ENCODE measurements at places on chromosomes 12 and 14.

DNA sequence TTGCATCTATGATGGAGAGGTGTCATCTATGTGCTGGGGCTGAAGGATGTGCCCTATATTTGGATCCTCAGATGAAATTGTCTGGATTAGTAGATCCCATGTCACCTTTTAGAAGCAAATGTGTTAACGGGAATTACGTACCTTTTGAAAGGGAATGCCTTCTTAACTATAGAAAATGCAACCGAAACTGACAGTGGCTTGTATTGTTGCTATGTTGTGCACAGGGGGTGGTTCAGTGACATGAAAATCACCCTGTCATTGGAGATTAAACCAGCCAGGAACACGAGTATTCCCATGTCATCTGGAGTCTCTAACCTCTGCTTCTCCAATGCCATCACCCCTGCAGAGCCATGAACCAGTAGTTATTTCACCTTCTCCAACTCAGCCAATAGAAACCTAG lies 110.2 kb downstream of the METTL25 start:
- DNase-seq, result no peak

- DNase-seq, result no peak
Observed at GRCh38 chr12:115818973-115819372, 458.5 kb downstream of the MED13L start.

GRCh38 chr12:91574975-91575374 lies 392.4 kb upstream of the DCN start:
- no peak for DNase-seq

DNA sequence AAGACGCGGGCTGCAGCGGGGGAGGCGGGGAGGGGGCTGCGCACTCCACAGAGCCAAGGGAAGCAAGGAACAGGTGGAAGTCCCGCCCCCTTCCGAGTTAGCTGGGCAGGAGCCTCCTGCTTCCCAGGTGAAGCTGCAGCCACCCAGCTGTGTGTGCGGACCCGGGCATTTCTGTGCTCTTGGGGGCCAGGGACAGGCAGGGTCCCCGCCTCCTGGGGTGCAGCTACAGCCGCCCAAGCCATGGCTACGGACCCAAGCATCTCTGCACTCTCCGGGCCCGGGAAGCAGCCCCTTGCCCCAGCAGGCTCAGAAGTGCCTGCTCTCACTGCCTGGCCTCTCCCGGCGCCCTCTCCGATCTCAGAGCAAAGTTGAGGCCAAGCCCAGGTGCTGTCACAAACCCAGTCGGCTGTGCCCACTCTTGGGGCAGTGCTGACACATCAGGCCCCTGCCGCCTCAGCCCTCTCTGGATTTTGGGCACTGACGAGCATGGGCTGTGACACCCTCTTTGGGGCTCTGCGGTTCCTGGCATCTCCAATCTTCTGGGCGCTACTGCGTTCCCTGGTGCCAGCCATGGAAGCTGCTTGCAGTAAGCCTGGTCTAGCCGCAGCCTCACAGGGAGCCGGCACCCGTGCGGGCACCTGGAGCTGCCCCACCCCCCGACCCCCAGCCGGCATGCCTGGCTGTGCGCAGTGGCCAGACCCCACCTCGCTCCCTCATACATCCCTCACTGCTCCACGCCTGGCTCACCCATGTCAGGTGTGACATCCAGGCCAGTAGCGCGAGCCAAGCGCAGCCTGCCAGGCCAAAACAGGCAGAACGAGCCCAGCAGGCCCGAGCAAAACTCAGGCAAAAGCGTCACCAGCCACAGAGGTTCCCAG lies 8.5 kb upstream of the MGAT4C start:
- DNase-seq, result no peak

DNA sequence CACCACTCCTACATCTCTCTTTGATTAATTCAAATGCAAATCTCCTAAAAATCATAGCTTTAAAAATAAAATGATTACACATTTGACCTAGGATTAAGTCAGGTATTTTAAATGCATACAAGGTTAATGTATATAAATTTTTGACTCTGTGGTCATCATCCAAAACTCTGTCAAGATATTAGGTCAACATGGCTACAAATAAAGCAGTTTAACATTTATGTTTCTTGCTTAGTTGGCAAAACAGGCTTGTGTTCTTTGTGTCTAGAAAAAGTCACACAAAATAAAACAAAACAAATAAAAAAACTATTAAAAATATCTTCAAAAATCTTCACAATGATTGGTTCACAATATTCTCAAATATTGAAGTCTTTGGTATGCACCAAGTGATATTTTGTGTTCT lies 473.2 kb downstream of the LRFN5 start:
- DNase-seq, result no peak

DNA sequence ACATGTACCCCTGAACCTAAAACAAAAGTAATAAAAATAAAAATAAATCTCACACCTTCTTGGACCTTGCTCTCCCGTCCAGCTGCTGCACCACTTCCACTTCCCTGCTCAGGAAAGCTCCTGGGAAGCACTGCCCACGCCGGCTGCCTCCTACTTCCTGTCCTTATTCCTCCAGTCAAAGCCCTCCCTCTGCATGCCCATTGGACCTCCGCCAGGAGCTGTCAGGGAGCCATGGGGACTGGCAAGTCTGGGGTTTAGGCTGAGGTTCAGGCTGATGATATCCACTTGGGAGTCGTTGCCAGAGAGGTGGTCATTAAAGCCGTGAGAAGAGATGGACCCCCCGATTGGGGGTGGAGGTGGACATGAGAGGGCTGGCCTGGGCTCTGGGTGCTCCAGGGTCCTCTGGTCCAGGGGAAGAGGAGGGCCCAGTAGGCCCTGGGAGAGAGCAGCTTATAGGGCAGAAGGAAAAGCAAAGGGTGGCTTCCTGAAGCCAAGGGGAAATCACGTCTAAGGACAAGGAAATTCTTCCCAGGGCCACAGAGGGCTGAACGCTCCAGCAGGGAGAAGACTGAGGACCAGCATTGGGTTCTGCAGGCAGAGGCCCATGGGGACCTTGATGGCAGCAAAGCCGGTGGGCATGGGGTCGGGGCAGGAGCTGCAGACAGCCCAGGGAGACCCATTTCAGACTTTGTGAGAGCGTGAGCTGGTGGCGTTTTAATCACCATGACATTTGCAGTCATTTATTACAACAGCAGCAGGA lies 78.7 kb downstream of the FZD10 start:
- no peak for DNase-seq

DNA sequence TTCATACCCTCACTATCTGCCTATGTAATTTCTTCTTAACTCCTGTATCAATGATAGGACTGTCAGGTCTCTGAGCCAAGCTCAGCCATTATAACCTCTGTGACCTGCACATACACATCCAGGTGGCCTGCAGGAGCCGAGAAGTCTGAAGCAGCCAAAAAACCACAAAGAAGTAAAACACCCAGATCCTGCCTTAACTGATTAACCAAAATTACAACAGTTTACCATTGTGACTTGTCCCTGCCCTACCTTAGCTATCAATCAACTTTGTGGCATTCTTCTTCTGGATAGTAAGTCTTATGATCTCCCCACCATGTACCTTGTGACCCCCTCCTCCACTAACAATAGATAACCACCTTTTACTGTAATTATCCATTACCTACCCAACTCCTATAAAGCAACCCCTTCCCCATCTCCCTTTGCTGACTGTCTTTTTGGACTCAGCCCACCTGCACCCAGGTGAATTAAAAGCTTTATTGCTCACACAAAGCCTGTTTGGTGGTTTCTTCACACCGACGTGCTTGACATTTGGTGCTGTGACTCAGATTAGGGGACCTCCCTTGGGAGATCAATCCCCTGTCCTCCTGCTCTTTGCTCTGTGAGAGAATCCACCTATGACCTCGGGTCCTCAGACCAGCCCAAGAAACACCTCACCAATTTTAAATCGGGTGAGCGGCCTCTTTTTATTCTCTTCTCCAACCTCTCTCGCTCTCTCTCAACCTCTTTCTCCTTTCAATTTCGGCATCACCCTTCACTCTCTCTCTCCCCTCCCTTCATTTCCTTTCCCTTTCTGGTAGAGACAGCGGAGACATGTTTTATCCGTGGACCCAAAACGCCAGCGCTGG lies 11.5 kb upstream of the LGMN start:
- DNase-seq, result no peak

DNA sequence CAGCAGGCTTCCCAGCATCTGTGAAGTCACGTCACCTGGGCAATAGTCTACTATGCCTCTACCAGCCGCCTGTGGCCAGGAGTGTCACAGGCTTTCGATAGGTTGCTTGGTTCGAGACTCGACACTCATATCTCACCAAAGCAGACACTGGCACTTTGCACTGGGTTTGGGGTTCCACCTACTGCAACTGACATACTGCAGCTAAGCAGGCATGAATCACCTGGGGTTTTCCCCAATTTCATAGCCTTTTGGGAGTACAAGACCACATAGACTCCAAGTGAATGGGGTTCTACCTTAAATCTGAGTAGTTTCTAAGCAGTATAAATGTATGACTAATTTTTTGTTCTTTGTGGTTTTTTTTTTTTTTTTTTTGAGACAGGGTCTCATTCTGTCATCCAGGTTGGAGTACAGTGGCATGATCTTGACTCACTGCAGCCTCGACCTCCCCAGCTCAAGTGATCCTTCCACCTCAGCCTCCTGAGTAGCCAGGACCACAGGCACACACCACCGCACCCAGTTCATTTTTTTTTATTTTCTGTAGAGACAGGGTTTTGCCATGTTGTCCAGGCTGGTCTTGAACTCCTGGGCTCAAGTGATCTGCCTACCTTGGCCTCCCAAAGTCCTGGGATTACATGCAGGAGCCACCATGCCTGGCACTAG lies 32.1 kb downstream of the DMAC2L start:
- DNase-seq, result no peak

GRCh38 chr14:101201535-101202151 lies 298.1 kb upstream of the RTL1 start:
- DNase-seq, result no peak

GRCh38 chr14:59175404-59175803 lies 13.1 kb upstream of the DAAM1 start:
- DNase-seq, result no peak

DNA sequence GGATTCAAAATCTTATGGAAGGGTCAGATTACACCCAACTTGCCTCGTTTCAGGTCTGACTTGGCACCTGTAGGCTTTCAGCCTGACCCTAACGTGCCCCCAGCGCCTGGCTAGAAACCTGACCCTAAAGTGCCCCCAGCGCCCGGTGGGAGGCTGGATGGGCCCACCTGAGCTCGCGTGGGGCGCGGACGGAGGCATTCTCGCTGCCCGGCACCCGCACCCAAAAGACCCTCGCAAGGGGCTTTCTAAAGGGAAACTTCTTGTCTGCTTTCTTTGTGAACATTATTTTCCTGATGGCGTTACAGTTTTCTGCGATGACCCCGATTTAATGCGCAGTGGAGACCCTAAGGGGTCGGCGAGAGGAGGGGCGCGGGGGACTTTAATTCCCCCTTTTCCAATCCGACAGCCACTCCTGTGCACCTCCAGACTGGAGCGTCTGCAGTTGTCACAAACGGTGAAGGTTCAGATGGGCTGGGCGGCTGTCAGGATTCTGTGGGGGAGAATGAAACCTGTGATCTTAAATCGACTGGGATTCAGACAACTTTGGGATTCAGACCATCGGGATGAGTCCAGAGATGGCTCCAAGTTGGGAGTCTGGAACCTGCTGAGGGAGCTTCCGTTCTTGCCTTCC lies 751 bp upstream of the HRK start:
- no peak for DNase-seq

- DNase-seq, result no peak
Observed at GRCh38 chr14:22901799-22902198, 17.1 kb downstream of the RBM23 start.

All from activated gamma-delta T cell treated with Interleukin-2 at 50 U/mL for 16 hours (primary cell).